ENCODE measurements at places on chromosomes 16 and 17.

DNA sequence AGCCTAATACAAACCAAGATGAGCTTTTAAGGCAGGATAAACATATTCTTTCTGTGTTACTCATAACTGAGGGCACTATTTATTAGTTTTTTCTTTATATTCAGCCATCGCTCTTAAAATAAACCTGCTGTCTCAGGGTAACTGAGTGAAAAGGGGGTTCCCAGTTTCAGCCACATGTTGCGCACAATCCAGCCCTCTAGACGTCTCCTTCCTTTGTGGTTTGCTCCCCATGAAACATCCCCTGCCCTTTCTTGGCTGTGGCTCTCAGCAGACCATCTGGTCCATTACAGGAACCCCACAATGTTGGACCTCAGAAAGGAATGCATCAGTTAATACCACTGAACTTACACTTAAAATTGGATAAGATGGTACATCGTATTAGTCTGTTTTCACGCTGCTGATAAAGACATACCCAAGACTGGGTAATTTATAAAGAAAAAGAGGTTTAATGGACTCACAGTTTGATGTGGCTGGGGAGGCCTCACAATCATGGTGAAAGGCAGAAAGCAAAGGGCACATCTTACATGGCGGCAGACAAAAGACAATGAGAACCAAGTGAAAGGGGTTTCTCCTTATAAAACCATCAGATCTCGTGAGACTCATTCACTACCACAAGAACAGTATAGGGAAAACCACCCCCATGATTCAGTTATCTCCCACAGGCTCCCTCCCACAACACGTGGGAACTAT lies 12.6 kb upstream of the IL21R start:
- DNase-seq, result no peak

DNA sequence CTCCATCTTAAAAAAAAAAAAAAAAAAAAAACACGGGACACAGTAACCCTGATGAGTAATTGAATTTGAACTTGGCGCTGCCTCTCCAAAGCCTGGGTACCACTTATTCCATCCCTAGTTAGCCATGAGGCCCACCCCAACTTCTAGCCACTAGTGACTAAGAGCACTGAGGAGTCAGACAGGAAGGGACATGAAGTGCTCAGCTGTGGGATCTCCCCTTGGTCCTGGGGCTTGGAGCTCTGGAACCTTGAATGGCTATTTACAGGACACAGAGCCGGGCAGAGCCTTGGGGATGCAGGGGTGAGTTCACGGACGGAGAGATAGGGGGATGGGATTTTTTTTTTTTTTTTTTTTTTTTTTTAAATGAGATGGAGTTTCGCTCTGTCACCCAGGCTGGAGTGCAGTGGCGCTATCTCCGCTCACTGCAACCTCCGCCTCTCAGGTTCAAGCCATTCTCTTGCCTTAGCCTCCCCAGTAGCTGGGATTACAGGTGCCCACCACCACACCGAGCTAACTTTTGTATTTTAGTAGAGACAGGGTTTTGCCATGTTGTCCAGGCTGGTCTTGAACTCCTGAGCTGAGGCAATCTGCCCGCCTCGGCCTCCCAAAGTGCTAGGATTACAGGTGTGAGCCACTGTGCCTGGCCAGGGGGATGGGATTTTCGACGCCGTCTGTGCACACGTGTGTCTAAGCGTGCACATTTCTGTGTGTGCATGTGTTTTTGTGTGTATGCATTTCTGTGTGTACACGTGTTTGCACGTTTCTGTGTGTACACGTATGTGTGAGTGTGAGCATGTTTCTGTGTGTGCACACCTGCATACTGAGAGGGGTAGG lies 20.4 kb upstream of the CIBAR2 start:
- no peak for DNase-seq

DNA sequence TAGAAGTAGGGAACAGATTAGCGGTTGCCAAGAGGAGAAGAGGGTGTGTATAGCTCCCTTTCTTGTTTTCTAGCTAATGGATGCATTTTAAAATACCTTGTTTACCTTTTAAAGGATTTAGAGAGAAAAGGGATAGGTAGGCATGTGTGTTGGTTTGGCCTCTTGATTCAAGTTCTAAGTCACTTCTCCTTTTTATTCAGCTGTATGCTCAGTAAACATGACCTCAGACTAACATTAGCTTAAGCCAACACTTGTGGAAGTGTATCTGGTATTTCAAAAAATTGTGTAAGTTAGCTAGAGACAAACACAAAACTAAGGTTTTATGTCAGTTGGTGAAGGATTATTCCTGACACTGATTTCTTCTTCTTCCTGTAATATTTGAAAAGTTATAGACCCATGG lies 204.1 kb upstream of the NOG start:
- DNase-seq, result no peak

GRCh38 chr17:45162025-45162687 lies 481 bp downstream of the HEXIM2 start:
- no peak for DNase-seq

Measured in activated CD4-positive, alpha-beta T cell treated with anti-CD3 and anti-CD28 coated beads, Interleukin-2, Interleukin-6, amounts not matched to agents 100 ng/mL and 50 ng/mL, durations not matched to agents 16 hours and 8 hours (primary cell).